ENCODE measurements at places on chromosomes 5 and 9.

DNA sequence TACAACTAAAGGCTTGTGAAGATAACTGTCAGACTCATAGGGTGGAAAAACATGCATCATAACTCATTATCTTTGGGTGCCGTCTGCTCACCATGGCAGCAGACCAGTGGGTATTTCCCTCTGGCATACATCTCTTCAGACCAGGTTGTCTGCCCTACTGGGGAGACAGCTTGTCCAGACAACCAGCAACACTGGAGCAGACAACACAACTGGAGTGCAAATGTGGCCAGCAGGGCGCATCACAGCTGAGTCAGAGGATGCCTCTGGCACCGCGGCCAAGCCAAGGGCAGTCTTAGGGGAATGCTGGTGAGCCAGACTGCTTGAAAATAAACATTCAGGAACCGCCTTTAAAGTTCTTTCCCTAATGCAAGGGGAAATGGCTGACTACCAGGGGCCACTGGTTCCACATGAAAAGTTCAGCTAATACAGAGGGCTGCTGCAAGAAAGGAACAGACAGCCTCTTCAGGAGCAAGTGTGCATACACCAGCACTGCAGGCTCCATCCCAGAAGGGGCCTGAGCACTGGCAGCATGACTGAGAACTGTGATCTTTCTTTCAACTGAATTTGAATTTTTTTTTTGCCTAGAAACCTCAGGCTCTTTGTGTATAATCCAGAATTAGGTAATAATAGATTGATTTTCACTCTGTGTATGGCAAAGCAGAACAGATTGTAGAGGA is 77.3 kb downstream of the MAMDC2 start:
- no peak for DNase-seq

GRCh38 chr5:135345956-135346731 is 52.9 kb downstream of the MACROH2A1 start:
- DNase-seq, result no peak

DNA sequence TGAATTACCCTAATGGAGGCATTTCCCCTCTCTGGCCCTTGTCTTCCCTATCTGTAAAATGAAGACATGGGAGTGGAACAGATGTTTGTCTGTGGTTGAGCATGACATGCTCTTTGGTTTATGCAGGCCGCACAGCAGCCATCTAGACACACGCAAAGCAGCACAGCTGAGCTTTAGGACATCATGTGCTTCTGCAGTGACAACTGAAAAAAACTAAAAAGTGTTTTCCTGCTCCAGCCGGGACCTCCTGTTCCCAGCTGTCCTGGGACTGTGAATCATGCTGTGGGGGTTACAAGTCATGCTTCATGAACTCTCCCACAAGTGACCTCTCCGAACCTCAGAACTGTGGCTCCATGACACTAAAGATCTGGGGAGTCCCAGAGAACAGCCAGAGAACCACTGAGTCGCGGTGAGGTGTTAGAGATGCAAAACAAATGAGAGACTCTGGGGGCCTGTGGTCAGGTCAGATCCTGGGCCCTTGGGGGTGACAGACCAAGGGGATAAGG is 1.7 kb downstream of the SMIM3 start:
- no peak for DNase-seq

DNA sequence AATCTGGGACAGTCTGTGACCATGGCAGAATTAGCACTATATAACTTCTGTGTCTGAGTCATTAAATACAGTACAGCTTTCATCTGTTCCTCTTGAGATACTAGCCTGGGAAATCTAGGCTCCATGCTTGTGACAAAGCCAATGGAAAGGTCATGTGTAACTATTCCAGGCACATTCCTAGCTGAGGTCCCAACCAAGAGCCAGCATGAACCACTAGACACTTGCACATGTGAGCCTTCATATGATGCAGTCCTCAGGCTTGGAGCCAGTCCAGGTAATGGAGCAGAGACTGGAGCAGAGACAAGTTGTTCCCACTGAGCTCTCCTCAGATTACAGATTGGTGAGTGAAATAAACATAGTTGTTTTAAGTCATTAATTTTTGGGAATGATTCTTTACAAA is 412.4 kb upstream of the ZNF462 start:
- no peak for DNase-seq

- peak; percentile 15 for DNase-seq
Observed at GRCh38 chr5:24110004-24110615, 534.7 kb downstream of the CDH10 start.

DNA sequence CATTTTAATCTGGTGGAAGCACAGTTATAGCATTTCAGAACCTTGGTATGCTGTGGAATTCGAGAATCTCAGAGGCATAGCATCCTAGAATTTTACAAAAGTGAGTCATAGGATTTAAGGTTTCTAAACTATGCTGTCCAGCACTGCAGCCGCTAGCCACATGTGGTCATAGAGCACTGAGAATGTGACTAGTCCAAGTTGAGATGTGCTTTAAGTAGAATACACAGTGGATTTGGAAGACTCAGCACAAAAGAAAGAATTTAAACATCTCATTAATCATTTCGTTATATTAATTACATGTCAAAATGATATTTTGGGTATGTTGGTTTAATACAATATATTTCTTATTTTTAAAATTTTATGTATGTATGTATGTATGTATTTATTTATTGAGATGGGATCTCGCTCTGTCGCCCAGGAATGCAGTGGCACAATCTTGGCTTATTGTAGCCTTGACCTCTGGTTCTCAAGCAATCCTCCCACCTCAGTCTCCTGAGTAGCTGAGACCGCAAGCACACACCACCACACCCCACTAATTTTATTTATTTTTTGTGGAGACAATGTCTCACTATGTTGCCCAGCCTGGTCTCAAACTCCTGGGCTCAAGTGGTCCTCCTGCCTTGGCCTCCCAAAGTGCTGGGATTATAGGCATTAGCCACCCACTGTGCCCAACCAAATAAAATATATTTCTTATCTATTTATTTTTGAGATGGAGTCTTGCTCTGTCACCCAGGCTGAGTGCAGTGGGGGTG is 20.4 kb upstream of the RPS14 start:
- no peak for DNase-seq

DNA sequence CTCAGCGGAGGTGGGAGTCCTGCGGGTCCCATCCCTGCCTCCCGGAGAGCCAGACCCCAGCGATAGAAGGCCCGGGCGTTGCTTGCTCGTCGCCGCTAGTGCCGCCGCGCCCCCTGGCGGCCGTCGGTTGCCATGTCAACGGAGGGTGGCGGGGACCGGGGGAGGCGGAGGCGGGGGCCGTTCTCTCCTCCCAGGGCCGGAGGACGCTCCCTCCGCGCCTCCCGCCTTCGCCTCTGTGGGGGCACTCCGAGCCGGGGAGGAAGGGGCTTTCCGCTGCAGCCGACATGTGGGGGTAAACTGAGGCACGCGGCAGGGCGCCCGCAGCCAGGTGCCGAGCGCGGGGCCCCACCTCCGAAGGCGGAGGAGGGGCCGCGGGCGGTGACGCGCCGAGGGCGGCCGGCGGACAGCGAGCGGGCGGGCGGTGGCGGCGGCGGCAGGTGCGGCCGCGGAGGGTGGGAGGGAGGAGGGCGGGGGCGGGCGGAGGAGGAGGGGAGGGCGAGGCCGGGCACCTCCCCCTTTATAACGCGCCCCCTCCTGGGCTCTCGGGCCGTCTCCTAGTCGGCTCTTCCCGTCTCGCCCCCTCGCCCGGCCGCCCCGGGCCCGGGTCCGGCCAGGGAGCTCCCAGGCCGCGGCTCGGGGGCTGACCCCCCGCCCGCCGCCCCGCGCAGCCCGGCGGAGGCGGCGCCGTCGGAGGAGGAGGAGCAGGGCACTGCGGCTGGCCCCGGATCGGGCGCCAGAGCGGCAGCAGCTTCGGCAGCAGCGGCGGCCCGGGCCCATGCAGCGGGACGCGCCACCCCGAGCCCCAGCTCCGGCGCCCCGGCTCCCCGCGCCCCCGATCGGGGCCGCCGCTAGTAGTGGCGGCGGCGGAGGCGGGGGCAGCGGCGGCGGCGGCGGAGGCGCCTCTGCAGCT is 556 bp upstream of the CDK9 start:
- peak; percentile 91 for DNase-seq

DNA sequence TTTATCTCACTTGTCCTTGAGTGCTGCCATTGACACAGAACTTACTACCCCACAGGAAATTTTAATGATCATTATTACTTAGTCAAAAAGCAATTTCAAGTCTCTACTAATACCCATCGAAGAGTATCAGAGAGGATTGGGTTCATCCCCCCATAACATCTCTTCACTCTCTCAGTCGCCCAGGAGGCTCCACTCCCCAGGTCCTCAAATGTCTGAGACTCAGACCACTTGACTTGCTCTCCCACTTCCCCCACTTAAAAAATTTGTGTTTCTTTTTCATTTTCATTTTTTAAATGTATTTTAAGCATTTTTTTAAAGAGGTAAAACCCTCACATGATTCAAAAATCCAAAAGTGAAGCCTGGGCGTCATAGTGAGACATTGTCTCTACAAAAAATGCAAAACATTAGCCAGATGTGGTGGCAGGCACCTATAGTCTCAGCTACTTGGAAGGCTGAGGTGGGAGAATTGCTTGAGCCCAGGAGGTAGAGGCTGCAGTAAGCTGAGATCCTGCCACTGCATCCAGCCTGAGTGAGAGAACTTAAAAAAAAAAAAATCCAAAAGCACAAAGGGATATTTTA is 56.8 kb upstream of the TRAF1 start:
- no peak for DNase-seq

DNA sequence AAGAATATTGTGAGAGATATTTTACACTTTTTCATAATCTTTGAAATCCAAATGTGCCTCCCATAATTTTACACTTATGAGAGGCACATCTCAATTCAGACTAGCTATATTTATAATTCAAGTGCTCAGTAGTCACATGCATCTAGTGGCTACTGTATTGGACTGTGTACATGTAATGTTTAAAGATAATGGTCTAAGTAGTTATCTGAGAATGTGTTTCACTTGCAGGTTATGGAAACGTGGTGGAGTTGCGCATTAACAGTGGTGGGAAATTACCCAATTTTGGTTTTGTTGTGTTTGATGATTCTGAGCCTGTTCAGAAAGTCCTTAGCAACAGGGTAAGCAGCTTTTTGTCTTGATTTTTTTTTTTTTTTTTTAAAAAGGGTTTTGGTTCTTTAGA is 28.8 kb downstream of the G3BP1 start:
- DNase-seq, result no peak

Measured in hindlimb muscle (tissue), 1 donor.